ENCODE measurements at places on chromosomes 12 and 14. TPM values are rescaled to one million over a fixed set of nuclear protein-coding genes. Genes with fewer than 3 reads are reported as not detected.

- no peak for DNase-seq
Measured at GRCh38 chr14:61475316-61475715, 153.9 kb downstream of the PRKCH start.

DNA sequence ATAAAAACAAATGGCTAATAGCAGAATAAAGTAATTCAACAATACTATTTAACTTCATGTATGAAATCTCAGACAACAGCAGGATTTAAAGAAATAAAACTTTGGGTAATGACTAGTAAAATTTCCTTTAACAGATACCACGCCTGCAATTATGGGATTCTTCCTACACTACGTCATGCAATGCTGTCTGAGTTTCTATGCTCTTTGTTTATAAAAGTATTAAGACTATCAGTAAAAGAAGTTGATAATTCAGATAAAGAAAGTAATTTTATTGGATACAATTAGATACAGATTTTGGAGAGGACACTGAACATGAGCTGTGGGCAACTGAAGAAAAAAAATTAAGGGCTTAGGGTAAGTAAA is 308.4 kb upstream of the LRFN5 start:
- DNase-seq, result no peak

DNA sequence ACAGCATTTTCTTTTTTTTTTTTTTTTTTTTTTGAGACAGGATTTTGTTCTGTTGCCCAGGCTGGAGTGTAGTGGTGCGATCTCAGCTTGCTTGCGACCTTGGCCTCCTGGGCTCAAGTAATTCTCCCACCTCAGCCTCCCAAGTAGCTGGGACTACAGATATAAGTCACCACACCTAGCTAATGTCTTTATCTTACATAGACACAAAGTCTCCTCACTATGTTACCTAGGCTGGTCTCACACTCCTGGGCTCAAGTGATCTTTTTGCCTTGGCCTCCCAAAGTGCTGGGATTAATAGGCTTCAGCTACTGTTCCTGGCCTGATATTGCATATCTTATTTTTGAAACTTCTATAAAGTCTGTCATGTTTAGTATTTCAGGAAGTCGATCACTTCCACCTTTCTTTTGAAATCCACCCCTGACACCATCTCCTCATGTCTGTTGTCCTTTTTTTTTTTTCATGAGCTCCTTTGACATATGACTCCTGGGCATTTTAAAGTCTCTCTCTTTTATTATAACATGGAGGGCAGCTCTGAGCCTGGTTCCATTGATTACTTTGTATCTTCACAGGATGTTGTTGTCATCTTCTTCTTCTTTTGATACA is 5.9 kb upstream of the A2ML1 start:
- no peak for DNase-seq

- no peak for DNase-seq
Measured at GRCh38 chr12:86122846-86123468, 133.2 kb downstream of the MGAT4C start.

GRCh38 chr14:68667313-68667791 is 125.5 kb downstream of the ZFP36L1 start:
- DNase-seq, result no peak

- DNase-seq, result no peak
Measured at GRCh38 chr12:9781360-9781759, 20.7 kb upstream of the CD69 start.

GRCh38 chr12:108240928-108241327 is 98.2 kb downstream of the CMKLR1 start:
- DNase-seq, result no peak

- DNase-seq, result no peak
Measured at GRCh38 chr12:88895634-88896033, 315.4 kb upstream of the KITLG start.

GRCh38 chr12:116427200-116427930 is 131.8 kb upstream of the MAP1LC3B2 start:
- no peak for DNase-seq

- no peak for DNase-seq
Measured at GRCh38 chr12:46493150-46493833, 120.7 kb upstream of the SLC38A2 start.

GRCh38 chr12:124548854-124549378 is 18.5 kb downstream of the NCOR2 start:
- DNase-seq, result peak; percentile 65

GRCh38 chr14:105093038-105093430 is 27.8 kb upstream of the GPR132 start:
- peak; percentile 73 for DNase-seq

Gene SETD1B
- 13.7 TPM for total RNA-seq

Gene RAB15
- total RNA-seq, result 3.7 TPM

Gene SLC17A8
- not detected for total RNA-seq

Gene SNRPF
- 61.1 TPM for total RNA-seq

Gene LYZ
- not detected for total RNA-seq

Gene NPFF
- not detected for total RNA-seq

Gene KLRC2
- total RNA-seq, result not detected

Gene SIX6
- total RNA-seq, result not detected

All from activated CD4-positive, alpha-beta T cell treated with anti-CD3 and anti-CD28 coated beads for 36 hours (primary cell).